ENCODE measurements at places on chromosomes 3 and 15.

GRCh38 chr3:105826778-105827634 lies 41.8 kb downstream of the CBLB start:
- DNase-seq = no peak

GRCh38 chr3:40843208-40843624 lies 318.5 kb downstream of the ZNF621 start:
- no peak for DNase-seq

- DNase-seq = no peak
Observed at GRCh38 chr3:115831864-115832263, 208.6 kb downstream of the GAP43 start.

GRCh38 chr3:15427981-15428380 lies 583 bp downstream of the EAF1 start:
- no peak for DNase-seq

- DNase-seq = no peak
Observed at GRCh38 chr15:29838352-29839010, 16.2 kb upstream of the TJP1 start.

GRCh38 chr3:99901200-99901926 lies 83.7 kb downstream of the CMSS1 start:
- no peak for DNase-seq

DNA sequence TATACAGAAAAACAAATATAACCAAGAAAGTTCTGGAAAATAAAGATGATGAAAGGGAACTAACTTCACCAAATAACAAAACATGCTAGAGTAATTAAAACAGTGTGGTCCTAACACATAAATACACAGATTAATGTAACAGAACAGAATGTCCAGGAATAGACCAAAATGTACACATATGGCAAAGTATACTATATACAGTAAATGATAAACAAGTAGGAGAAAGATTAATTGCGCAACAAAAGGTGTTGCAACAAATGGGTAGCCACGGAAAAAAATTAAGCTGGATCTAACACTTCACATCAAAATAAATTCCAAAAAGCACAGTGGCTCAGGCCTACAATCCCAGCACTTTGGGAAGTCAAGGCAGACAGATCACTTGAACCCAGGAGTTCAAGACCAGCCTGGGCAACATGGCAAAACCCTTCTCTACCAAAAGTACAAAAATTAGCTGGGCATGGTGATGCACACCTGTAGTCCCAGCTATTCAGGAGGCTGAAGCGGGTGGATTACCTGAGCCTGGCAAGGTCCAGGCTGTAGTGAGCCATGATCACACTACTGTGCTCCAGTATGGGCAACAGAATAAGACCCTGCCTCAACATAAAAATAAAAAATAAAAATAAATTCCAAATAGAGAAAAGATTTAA lies 19.8 kb downstream of the SCAP start:
- DNase-seq = no peak

GRCh38 chr3:179796421-179796820 lies 143.6 kb downstream of the USP13 start:
- no peak for DNase-seq

GRCh38 chr3:169813757-169814517 lies 1.2 kb upstream of the LRRC34 start:
- DNase-seq = peak; percentile 58

- DNase-seq = no peak
Observed at GRCh38 chr15:39130556-39131379, 450.1 kb upstream of the THBS1 start.

DNA sequence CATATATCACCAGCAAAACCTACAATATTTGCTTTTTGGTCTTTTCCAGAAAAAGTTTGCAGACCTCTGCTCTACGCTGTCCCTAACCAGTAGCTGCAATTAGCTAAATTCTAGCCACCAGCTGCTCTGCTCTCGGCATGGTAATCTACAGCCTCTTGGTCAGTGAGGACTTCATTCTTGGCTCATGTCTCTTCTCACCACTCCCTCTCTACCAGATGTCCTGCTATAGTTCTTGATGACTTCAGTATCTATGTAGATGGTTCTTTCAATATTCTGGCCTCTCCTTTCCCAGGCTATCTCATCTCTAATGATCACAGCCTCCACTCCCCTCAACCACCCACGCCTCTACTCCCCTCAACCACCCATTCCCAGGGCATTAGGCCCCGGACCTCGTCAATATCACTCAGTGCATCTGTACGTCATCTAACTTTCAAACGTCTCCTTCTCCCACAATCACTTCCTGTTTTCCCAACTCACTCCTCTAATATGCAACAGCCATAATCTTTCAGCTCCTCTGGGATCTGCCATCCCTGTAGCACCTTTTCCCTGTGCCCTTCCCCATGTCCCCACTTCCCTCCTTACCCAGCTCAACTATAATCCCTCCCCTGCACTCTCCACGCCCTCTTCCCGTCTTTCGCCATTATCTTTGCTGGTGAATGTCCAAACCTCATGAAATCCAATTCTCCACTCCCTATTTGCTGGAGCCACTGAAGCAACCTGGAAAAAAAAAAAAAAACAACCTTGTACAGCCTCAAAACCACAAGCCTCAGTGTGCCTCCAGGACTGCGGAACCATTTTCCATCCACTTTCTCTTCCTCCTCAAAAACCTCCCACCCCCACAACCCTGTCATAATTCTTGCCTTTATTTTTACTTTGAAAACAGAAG lies 429.4 kb upstream of the PROK2 start:
- DNase-seq = no peak

- no peak for DNase-seq
Observed at GRCh38 chr3:140334132-140334929, 343.5 kb upstream of the TRIM42 start.

DNA sequence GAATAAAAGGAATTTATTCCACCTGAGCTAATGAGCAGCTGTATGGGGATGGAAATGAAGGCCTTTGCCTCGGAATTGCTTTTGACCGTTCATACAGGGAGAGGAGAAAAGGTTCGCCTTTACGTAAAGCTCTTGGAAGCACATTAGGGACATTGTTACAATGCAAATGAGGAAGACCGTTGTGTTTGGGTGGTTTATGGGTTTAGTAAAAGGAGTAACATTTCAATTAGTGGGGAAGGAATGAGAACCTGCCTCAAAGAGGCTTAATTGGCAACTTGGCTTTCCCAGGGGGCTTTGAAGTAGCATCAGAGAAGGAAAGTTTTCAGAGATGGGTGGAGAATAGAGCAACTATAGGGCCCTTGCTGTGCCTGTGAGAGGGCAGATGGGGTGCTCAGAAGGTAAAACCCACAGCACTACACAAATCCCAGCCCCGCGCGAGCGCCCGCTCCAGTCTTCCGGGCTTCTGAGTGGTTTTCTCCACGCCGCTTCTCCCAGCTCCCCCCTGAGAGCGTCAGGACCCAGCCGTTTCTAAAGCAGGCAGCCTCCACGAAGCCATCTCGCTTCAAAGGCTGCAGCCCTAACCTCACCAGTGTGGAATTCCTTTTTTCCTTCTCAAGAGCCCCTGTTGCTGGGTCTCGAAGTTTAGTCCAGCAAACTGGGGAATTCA lies 192.0 kb upstream of the HES1 start:
- no peak for DNase-seq

DNA sequence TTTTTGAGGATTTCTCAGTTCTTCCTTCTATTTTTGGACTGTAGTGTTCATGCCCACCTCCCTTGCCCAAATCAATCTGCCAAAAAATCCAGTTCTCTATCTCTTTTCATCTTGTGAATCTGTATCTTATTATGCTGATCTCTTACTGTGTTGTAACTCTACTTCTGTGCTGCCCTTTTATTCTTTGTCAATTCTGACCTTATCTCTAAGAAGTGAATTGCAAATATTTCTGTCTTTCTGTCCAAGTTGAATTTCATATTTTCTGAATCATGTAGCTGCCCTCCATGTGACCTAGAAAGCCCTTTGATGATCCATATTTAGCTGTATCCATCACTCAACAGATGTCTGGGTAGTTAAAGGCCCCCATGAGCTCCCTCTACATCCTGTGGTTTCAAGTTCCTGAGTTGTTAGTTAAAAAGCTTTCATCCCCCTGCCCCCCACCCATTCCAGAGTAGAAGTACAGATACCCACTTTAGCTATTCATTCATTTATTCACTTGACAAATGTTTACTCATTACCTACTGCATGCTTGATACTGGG lies 33.6 kb upstream of the ETV5 start:
- DNase-seq = no peak

- DNase-seq = no peak
Observed at GRCh38 chr3:53780171-53780570, 66.0 kb downstream of the CHDH start.

DNA sequence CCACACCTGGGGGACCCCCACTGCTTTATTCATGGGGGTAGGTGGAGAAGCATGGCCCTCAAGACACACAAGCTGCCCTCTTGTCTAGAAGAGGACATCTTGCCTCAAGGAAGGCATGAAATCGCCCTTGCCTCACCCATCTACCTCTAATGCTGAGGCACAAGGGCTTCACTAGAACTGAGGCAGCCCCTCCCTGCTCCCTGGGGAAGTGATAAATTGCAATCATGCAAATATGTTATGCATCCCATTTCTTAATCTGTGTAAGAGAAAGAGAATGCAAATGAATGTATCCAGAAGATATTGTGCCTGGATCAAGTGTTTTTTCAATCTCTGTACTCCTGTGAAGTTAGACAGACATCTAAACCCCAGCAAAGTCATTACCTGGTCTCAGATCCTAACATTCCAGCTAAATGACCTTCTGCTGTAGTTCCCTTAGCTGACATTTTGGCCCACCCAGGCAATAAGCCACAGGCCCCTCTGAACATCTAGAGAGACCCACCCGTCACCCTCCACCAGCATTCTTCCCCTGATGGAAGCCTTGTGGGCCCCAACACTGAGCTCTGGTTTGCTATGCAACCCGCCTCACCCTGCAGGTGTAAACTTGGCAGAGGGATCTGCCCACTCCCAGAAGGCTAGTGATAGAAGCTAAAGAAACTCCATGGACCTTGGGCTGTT lies 53.8 kb downstream of the FAM174B start:
- no peak for DNase-seq

DNA sequence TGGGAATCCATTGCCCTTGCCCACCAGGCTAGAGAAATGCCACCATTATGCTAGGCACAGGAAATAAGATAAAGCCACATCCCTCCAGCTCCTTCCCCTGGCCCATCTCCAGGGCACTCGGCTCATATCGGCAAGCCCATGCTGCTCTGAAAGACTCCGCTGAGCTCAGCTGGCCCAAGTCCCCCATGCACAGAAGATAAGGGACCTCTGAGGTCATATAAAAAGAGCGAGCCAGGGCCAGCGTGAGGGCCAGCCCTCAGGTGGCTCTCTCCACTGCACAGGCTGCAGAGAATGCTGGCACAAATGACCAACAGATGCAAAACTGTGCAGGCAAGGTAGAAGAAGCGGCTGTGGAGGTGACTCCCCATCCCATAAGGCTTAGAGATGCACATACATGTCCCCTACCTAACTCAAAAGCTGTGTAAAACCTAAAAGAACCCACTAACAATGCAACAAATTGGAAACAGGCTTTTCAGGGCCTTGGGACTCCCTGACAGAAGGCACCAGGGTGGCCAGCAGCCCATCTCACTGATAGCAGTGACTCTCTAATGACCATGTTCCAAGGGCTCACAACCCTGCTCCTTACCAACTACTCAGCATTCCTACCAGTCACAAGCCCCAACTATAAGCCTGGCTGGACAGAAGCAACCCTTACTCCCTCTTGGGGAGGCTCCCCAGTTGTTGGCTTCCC lies 3.0 kb downstream of the RAB6B start:
- no peak for DNase-seq

GRCh38 chr3:40494698-40495097 lies 11.1 kb upstream of the ZNF620 start:
- no peak for DNase-seq

GRCh38 chr3:194840661-194841514 lies 155.2 kb downstream of the FAM43A start:
- DNase-seq = no peak

GRCh38 chr3:128123156-128123537 lies 465 bp downstream of the RUVBL1 start:
- DNase-seq = no peak

DNA sequence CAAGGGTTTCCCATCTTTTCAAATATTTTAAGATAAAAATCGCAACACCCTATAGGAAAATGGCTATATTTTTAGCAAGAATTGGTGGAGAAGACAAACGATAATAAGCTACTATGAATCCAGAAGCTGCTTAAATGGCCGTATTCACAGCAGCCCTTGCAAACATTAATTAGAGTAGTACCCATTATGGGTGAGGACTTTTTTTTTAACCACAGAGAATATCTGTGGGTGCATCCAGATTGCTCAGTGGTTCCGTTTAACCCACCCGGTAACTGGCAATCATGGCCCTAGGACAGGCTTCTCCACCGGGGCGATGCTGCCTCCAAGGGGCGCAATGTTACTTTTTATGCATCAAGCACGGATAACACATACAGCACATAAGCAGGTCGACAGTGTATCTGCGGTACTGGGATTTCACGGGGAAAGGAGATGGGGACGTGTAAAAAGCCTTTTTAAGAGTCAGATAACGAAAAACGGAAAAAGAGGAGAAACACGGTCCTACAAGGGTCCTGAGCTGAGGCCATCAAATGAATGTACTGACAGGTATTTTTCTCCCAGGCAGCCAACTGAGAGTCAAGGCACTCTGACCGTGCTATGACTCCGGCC lies 968 bp upstream of the TMEM266 start:
- no peak for DNase-seq

DNA sequence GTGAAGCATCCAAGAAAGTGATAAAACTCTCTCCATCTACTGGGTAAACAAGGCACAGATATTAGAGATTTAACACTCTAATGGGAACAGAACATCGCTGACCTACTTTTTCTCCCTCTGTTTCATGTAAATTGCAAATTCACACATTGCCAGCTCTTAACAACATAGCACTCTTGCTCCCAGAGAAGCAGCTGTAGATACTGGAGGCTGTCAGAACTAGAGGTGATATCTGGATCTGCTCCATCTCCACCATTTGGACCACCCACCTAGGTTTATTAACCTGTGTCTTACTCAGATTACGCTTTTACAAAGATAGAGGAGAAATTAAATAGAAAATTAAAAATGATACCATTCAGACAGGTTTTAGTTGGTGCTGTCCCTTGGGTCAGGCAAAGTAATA lies 289.1 kb upstream of the CRBN start:
- DNase-seq = no peak

- DNase-seq = no peak
Observed at GRCh38 chr3:39127908-39128304, 20.4 kb downstream of the TTC21A start.

DNA sequence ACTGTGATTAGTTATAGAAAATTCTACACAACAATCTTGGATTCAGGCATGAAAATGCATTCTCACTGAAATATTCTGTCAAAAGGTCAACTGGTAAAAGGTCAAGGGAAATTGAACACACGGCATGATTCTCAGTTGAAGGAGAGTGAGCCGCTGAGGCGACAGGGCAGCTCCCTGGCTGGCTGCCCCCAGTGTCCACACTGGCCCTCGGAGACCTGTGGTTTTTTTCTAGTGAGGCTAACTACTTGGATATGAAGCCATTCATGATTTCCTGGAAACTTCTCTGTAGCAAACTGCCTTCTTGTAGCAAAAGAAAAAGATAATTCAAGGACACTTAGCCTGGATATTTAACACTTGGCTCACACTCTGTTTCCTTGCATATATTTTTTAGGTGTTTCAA lies 37.2 kb downstream of the AADACL2 start:
- DNase-seq = no peak

DNA sequence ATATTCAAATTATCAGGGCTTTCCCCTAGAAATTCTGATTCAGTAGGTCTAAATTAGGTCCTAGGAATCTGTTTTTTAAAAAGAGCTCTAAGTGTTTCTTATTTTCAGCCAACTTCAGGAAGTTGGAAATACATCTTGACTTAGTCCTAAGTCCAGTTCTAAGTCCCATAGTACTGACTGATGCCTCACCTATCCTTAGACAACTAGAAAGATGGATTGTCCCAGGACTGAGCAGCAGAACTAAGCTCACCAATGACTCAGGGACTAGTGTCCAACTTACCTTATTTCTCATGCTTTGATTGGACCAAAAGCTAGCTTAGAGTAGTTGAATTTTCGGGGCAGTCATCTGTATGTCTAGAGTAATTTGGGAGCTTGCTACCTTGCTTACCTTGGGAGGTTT lies 26.2 kb upstream of the C3orf38 start:
- no peak for DNase-seq

All from activated CD4-positive, alpha-beta T cell treated with anti-CD3 and anti-CD28 coated beads for 24 hours (primary cell).